CD4-positive, alpha-beta T cell treated with Interleukin-2 at 100 ng/mL for 4 hours (primary cell): ENCODE measurements at places on chromosomes 4 and X.

- DNase-seq = peak; percentile 74
These were observed at the start of gene PLAC8 for GRCh38 chr4:83114576-83114975. PLAC8 (minus strand) TSS chr4:83114729; CDS start chr4:83107921, 6,808 bp downstream.

DNA sequence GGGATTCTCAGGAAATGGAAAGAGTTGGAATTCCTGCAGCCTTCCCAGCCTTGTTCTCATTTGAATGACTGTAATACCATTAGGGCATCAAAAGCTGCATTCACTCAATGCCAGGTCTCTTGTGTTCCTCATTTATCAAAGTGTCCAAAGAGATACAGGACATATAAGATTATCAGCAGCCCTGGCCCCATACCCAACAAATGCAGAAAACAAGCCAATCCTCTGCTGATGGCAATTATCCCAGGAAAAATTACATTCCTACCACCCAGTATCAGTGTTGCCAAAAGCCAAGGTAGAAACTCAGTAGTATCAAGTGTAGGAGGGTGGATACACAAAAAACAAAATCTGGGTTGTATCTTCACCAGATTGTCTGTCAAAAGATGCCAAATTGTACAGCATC lies 18.5 kb upstream of the ASB5 start:
- DNase-seq = no peak

- no peak for DNase-seq
These were observed 37.9 kb upstream of the SCRG1 start for GRCh38 chr4:173436771-173437265.

- DNase-seq = peak; percentile 20
These were observed 208.1 kb upstream of the TET2 start for GRCh38 chr4:104938624-104939023.

DNA sequence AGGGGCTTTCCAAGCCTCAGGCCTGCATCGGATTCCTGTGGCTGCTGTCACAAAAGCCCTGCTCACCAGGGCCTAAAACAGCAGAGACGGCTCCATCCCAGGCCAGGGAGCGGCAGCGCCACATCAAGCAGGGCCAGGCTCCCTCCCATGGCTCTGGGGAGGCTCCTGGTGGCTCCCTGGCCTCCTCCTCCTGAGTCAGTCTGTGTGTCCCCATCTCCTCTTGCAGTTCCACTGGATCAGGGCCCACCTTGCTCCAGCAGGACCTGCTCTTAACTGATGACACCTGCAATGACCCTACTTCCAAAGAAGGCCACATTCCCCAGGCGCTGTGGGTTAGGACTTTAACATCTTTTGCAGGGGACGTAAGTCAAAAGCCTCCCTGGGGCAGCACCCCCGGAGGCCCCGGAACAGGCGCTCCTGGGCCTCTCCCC lies 51.9 kb downstream of the CPZ start:
- no peak for DNase-seq

- no peak for DNase-seq
These were observed 69.8 kb downstream of the FBXO8 start for GRCh38 chr4:174213731-174214100.

GRCh38 chr4:124641715-124642381 lies 70.7 kb downstream of the ANKRD50 start:
- no peak for DNase-seq

GRCh38 chr4:123121241-123121907 lies 199.0 kb upstream of the NUDT6 start:
- DNase-seq = no peak

GRCh38 chr4:73895201-73896175 lies 26.3 kb downstream of the CXCL1 start:
- no peak for DNase-seq

GRCh38 chrX:31336419-31336818 lies 264.6 kb upstream of the FTHL17 start:
- DNase-seq = no peak

GRCh38 chrX:2540426-2540947 lies 39.7 kb upstream of the DHRSX start:
- DNase-seq = no peak

GRCh38 chrX:40290517-40290916 lies 192.8 kb upstream of the BCOR start:
- no peak for DNase-seq

GRCh38 chr4:116343809-116344208 lies 741.6 kb downstream of the TRAM1L1 start:
- DNase-seq = no peak

- no peak for DNase-seq
These were observed 31.0 kb upstream of the STX18 start for GRCh38 chr4:4572821-4573220.

DNA sequence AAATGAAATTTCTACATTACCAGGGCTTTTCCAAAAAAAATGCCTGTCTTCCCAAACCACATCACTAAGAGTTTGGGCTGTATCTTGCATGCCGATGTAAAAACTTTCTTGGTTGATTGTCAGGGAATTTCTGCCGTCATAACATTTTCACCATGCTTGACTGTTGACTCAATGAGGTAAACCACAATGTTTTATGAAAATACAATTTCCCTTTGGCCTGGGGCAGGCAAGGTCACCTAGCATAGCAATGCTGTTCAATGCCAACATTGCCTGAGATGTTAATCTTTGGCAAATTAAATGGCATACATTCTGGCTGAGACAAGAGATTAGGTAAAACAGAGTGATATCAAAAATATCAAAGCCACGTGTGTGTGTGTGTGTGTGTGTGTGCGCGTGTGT lies 137.1 kb upstream of the TBL1X start:
- no peak for DNase-seq

DNA sequence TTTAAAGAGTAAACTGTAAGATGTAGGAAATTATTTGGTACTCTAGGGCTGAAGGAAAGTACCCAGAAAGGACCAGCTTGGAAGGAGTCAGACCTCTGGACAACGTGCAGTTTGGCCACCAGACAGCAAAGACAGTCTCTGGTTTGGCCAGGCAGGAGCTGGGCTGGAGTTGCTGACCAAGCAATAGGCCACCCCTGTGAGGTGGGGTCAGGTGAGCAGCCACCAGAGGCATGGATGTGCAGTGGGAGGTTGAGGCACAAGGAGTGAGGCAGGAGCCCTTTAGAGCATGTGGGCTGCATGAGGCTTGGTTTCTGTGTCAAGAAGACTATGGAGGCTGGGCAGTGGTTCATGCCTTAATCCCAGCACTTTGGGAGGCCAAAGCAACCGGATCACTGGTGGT lies 17.7 kb upstream of the MRFAP1 start:
- no peak for DNase-seq

DNA sequence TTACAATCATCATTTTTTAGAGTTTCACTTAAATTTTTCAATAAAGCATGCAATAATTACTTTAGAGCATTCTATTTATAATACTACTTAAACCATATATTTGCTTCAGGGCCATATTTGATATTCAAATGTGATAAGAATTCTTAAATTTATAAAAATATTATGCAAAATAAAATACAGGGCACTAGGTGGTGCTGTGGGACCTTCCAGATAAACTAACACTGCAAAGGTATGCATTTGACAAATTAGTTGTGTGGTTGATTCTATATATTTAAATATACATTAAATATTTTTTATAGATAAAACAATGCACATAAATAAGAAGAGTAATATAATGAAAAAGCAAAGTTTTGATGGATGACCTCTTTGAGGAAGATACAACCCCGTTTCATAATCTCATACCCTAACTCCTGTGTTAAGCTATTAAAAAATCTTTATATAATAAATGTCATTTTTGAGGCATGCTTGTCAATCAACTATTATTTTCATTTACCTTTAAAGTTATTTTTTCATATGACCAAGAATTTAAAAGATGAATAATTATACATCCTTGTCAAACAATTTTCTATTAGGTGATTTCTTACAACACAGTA lies 128.4 kb downstream of the REELD1 start:
- DNase-seq = peak; percentile 55

- DNase-seq = no peak
These were observed 55.2 kb downstream of the GAB1 start for GRCh38 chr4:143391895-143392294.

GRCh38 chrX:75076429-75076828 lies 79.7 kb downstream of the ABCB7 start:
- DNase-seq = no peak

DNA sequence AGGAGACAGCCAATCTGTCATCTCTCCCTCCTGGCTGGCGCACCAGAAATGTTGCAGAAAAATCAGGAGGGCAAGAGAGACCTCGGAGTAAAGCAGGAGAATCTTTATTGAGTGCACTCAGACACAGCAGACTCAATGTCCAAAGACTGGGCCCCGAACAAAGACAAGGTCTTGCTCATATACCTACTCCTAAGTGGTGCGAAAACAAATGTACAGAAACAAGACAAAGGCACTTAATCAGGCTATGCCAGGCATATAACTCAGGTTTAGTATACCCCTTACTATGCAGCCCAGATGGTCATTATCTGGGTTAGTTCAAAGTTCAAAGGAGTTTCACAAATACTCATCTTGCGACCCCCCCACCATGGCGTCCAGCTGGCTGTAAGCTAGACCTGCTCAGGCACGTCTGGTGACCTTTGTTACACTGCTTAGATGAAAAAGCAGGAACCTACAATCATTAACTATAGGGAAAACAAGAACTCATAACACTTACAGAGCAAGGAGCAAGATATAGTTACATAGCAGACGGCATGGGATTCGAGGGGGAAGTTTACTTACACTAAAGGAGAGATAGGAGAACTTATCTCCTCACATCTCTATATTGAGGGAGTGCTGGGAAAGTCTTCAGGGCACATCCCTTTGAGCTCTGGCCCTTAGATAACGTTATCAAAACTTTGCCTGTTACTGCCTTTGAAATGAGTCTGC lies 27.5 kb downstream of the SULT1E1 start:
- DNase-seq = no peak

DNA sequence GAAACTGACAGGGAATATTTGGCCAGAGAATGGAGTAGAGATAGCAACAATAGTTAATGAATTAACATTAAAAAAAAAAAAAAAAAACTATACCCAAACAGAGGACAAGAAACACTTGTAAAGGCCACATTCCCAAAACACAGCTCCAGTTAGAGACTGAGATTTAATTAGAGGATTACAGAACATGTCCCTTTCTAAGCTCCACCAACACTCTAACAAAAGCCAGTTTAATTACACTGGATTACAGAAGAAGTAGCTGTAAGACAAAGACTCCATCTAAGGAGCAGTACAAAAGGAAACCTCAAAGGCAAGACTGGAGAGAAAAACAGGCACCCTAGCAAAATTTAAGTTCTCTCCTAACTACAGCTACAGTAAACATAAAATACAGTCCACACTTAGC lies 1247.7 kb upstream of the AGA start:
- DNase-seq = no peak

GRCh38 chr4:56806666-56807065 lies 14.8 kb downstream of the SPINK2 start:
- DNase-seq = no peak

- DNase-seq = no peak
These were observed 45.5 kb downstream of the NFKB1 start for GRCh38 chr4:102546635-102547034.

- DNase-seq = peak; percentile 30
These were observed 16.8 kb upstream of the NAT8L start for GRCh38 chr4:2042204-2042946.

- no peak for DNase-seq
These were observed 9.1 kb downstream of the AKAP17A start for GRCh38 chrX:1600406-1601050.

GRCh38 chr4:169810325-169811323 lies 52.9 kb upstream of the HPF1 start:
- DNase-seq = peak; percentile 68

DNA sequence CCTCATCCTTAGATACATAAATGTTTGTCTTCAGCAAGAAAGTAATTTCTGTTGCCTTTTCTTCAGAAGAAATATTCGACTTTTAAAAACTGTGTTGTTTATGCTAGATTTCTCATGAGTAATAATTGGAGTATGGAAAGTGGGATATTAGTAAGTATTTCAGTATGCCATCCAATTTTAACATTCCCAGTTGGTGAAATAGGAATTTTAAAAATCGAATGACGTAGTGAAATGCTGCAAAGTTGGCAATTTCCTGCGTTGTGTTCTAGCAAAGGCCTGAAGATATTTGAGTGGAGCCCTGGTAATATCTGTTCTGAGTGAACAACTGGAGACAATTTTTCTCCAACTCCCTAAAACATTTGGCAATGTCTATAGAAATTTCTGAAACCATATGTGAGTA lies 190.1 kb downstream of the ZNF330 start:
- DNase-seq = no peak

DNA sequence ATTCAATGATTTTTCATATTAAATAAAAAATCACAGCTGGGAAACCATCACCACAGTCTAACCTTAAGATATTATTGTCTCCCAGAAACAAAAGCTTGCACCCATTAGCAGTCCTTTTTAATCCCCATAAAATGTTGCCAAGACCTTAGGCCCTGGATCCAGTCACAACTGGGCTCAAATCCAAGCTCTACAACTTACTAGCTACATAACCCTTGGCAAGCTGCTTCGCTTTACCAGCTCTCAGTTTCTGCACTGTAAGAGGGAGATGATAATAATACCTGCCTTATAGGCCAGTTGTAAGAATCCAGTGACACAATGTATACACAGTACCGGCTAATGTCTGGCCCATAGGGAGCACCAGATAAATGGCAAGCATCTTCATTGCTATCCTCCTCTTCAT lies 400.9 kb upstream of the FGF13 start:
- DNase-seq = no peak

DNA sequence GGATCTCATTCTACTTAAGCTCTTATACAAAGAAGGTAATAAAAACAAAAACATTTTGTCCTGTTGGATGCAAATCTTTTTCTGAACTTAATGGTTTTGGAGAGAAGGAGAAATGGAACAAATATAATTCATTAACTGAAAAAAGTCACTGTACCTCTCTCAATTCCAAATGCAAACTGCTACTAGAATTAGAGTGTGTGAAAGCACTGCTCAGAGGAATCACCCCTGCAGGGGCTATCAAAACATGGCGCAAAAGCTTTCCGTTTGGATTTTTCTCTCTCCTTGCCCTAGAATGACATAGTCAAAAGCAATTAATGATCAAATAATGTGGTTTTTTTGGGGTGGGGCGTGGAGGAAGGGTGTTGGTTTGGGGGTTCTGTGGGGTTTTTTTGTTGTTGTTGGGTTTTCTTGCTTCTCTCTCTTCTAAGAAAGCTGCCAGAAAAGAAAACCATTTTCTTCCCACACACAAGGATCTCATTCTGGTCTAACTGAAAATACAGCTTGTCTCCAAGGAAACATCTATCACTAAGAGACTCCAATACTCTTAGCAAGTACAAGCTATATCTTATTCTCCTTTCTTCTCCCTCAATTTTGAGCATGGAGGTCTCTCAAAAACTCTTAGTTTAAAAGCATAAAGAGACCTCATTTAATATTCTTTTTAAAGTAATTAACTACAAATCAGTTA lies 41.6 kb downstream of the USP46 start:
- peak; percentile 65 for DNase-seq

DNA sequence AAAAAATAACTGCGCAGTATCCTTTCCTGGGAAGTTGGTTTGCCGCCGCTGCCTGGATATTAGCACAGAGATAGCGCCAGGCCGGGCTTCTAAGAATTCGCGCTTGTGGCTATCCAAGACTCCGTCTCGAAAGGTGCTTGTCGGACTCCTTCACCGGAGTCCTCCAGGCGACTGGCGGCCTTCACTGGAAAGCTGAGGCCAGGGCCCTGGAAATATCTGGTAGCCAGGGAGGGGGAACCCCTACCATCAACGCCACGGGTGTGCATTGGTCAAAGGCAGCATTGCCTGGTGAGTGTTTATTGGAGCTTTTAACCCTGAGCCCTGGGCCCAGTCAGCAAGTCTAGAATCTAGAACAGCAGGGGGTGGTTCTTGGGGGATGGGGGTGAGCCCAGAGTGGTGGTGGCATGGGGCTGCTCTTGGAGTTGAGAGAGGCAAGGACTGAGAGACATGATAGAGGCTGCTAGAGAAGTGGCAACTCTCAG lies 577 bp upstream of the PIM2 start:
- DNase-seq = no peak

- no peak for DNase-seq
These were observed 7.1 kb downstream of the KLF3 start for GRCh38 chr4:38670939-38671591.
